ENCODE measurements at places on chromosomes 2 and 18. TPM values are rescaled to one million over a fixed set of nuclear protein-coding genes. Genes with fewer than 3 reads are reported as not detected.

Gene TMEM17
- polyA plus RNA-seq: not detected

Gene ABCG8
- not detected for polyA plus RNA-seq

Gene GPR45
- not detected for polyA plus RNA-seq

Gene MAPK4
- polyA plus RNA-seq: not detected

Gene AP1S3
- 23.0 TPM for polyA plus RNA-seq

Gene PREPL
- polyA plus RNA-seq: 13.1 TPM

Gene ST6GAL2
- polyA plus RNA-seq: not detected

Gene ZBTB7C
- not detected for polyA plus RNA-seq

Gene CREG2
- 0.06 TPM for polyA plus RNA-seq

Gene TLX2
- not detected for polyA plus RNA-seq

Data from IgD-negative memory B cell (primary cell).